ENCODE measurements at places on chromosomes 1 and 21. TPM values are rescaled to one million over a fixed set of nuclear protein-coding genes. Genes with fewer than 3 reads are reported as not detected.

DNA sequence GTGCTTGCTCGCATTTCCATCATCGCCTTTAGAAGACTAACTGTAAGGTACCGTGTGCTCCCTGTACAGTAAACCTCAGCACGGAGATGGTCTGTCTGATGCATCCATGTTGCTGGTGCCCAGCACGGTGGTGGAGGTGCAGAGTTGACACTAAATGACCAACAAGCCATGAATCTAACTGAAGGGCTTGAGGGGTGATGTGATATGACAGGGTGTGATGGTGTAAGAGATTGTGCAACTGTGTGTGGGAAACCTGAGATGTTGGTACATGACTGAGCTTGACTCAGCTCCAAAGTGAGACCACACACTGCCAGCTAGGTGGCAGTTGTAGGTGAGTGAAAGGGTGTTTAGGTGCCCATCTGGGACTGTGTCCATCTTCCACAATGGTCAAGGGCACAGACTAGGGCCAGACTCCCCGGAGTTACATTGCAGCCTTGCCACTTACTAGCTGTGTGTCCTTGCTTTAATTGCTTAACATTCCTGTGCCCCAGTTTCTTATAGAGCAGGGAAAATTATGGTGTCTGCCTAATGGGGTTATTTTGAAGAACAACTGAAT, 21.4 kb downstream of the SLC2A1 start:
- peak; percentile 5 for DNase-seq

OR2L3 gene
- total RNA-seq = not detected

GRCh38 chr1:46556822-46557221, 5.4 kb upstream of the KNCN start:
- DNase-seq = no peak

GRCh38 chr1:184959626-184960025, 14.7 kb downstream of the NIBAN1 start:
- DNase-seq = no peak

AMY2A gene
- total RNA-seq = not detected
